ENCODE measurements at places on chromosomes 1 and 21. TPM values are rescaled to one million over a fixed set of nuclear protein-coding genes. Genes with fewer than 3 reads are reported as not detected.

The MCOLN2 gene
- 1.2 TPM for polyA plus RNA-seq

The OR6K3 gene
- not detected for polyA plus RNA-seq

The FALEC gene
- 0.39 TPM for polyA plus RNA-seq

The LORICRIN gene
- polyA plus RNA-seq: not detected

The FCRL2 gene
- not detected for polyA plus RNA-seq

The C1orf167 gene
- polyA plus RNA-seq: 0.37 TPM

The ELF3 gene
- polyA plus RNA-seq: 361 TPM

The LAD1 gene
- polyA plus RNA-seq: 63.5 TPM

The ANKRD13C gene
- polyA plus RNA-seq: 14.9 TPM

The RGS7 gene
- polyA plus RNA-seq: not detected

The VASH2 gene
- 3.0 TPM for polyA plus RNA-seq

The RNU1-4 gene
- polyA plus RNA-seq: not detected

The CELA2A gene
- polyA plus RNA-seq: 5.6 TPM

The CD34 gene
- polyA plus RNA-seq: 2.4 TPM

The TIE1 gene
- 0.33 TPM for polyA plus RNA-seq

The DAB1 gene
- 19.5 TPM for polyA plus RNA-seq

The RGS4 gene
- polyA plus RNA-seq: 5.6 TPM

The IRF6 gene
- polyA plus RNA-seq: 31.0 TPM

The TTC39A gene
- 18.9 TPM for polyA plus RNA-seq

The SCCPDH gene
- 39.3 TPM for polyA plus RNA-seq

The SMPDL3B gene
- polyA plus RNA-seq: 11.2 TPM

The TUT4 gene
- polyA plus RNA-seq: 44.6 TPM

The RAB3B gene
- polyA plus RNA-seq: 9.7 TPM

The PTGFR gene
- polyA plus RNA-seq: 1.1 TPM

The NTMT2 gene
- polyA plus RNA-seq: not detected

The LAMB3 gene
- polyA plus RNA-seq: 48.8 TPM

The CERS2 gene
- polyA plus RNA-seq: 277 TPM

The ATF3 gene
- 129 TPM for polyA plus RNA-seq

The AMY1B gene
- not detected for polyA plus RNA-seq

The COL24A1 gene
- polyA plus RNA-seq: 3.2 TPM

The TTF2 gene
- 14.3 TPM for polyA plus RNA-seq

The ASPM gene
- 3.2 TPM for polyA plus RNA-seq

The RRP15 gene
- 9.0 TPM for polyA plus RNA-seq

The LCE2C gene
- polyA plus RNA-seq: not detected

The ISG15 gene
- polyA plus RNA-seq: 89.6 TPM

The FOXO6 gene
- polyA plus RNA-seq: 4.2 TPM

The SPRR2E gene
- not detected for polyA plus RNA-seq

The PTPN14 gene
- polyA plus RNA-seq: 9.5 TPM

The PTPRC gene
- not detected for polyA plus RNA-seq

The ITLN2 gene
- polyA plus RNA-seq: 3.6 TPM

The AKNAD1 gene
- polyA plus RNA-seq: not detected

The AUNIP gene
- 0.41 TPM for polyA plus RNA-seq
